ENCODE measurements at places on chromosomes 6 and 20.

GRCh38 chr6:50913105-50913770 lies 94.6 kb downstream of the TFAP2B start:
- no peak for DNase-seq

DNA sequence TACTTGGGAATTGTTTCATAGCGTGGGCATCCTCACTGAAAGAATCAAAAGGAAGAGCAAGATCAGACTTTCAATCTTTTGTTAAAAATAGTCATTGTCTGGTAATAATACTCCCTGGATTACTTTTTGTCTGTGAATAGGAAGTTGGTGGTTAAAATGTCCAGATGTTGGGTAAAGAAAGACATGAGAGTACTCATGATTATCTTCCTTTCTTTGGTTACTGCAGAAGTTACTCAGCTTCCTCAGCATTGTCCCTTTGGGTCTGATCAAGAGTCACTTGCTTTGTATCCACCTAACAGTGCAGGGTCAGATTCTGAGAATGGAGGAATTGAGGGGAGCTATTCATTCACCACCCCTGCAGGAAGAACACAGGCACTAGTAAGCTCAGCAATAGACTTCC lies 54.6 kb downstream of the RIN2 start:
- no peak for DNase-seq

DNA sequence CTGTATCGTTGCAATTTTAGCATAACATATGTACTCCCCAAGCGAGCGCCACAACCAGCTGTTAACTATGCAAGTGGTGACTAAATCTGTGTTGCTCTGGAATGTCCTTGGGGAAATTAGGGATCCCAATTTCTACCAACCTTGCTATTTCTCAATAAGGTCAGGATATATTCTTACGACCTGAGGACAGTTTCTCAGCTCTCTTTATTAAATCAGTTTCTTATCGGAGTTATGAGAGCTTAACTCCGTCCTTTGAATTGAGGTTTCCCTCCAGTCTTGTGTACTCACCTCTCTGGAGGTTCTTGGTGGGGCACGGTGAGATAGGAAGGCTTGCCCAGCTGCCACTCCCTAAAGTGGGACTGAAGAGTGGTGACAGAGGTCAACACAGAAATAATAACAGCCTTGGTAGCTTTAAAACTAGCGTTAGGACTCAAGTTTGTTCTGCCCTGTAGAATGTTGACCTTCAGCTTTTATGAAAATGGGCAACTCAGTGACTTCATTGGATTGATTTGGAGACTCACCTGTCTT lies 694 bp downstream of the MRPS18B start:
- no peak for DNase-seq

DNA sequence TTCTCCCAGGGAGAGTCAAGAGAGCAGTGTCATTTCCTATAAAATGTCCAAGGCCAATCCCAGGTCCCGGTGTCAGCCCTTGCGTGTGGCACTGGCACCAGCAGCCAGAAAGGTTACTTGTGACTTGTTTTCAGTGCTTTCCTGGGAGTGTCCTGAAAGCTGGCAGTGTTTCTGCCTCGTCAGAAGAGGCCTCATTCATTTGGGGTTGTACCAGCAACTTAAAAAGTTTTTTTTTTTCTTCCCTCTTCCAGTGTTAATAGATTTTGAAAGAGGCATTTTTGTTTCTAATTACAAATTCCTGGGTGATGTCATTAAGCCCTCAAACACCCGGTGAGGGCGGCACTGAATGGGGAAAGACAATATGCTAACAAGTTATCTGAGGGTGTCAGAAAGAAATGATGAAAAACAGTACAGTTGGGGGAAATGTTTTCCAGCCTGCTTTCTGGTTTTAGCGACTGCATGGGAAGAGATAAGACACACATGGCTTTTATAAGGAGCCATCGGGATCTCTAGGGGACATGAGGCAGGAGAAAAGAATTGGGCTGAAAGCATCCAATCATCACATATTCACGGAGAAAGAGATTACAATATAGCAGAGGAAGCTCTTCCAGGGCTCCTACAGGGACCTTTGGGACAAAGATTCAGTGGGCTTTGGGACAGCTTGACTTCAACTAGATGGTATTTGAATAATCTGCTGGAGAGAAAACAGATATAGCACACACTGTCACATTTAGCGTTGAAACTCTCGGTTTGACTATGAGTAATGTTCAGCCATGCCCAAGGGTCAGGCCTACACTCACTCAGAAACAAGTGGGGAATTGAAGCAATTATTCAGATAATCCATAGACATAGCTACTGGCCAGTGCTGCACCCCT lies 153.0 kb downstream of the BCAS1 start:
- DNase-seq: no peak

- no peak for DNase-seq
These were observed 50.8 kb downstream of the SMPDL3A start for GRCh38 chr6:122839906-122840305.

GRCh38 chr20:35788796-35789195 lies 17.0 kb downstream of the PHF20 start:
- no peak for DNase-seq

DNA sequence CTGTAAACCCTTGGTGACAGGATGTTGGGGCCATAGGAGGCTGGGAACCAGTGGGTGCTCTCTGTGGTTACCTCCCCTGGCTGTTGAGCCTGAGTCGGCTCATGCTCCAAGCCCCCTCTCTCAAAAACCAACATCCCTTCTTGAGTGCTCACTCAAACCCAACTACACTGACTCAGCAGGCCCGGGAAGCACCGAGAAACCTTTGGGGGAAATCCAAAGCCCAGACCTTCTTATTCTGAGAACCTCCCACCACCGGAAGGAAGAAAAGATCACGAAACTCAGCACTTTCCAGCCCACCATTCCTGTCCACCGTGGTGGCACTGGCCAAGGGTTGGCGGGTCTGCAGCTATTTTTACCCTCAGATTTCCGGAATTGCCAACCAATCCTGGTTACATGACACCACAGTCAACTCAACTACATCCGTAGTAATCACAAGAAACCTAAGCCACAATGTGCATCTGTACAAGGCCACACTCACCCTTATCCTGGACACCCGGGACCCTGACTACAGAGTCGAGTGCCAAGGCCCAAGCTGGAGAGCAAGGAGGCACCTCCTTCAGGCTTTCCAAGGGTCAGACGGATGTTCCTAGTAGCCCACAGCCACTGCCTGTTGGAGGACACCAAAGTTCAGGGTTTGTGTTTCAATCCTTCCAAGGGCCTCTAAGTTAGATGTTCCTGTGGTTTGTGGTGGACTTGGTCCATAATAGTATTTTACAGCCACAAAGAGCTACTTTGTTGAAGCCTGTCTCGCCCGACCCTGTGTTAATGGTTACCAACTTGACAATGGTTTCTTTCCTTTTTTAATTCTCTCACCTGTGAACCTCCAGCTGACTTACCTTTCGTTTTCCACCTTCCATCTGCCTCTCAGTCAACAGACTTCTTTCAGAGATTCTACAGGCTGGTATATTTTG lies 317.0 kb downstream of the CDC5L start:
- no peak for DNase-seq

GRCh38 chr6:160428818-160429619 lies 80.8 kb downstream of the SLC22A3 start:
- no peak for DNase-seq

DNA sequence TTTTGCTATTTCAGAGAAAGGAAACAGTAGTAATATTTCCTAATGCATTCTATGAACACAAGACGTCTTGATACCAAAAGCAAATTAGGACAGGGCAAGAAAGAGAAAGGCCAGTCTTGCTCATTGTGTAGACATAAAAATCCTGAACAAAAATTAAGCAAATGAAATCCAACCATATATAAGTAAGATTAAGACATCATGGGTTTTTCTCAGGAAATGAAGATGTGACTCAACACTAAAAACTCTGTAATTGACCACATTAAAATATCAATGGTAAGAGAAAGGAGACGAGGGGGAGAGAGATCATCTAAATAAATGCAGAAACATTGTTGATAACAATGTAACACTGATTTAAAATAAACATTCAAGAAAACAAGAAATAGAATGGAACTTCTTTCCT lies 205.4 kb downstream of the SOD2 start:
- no peak for DNase-seq

DNA sequence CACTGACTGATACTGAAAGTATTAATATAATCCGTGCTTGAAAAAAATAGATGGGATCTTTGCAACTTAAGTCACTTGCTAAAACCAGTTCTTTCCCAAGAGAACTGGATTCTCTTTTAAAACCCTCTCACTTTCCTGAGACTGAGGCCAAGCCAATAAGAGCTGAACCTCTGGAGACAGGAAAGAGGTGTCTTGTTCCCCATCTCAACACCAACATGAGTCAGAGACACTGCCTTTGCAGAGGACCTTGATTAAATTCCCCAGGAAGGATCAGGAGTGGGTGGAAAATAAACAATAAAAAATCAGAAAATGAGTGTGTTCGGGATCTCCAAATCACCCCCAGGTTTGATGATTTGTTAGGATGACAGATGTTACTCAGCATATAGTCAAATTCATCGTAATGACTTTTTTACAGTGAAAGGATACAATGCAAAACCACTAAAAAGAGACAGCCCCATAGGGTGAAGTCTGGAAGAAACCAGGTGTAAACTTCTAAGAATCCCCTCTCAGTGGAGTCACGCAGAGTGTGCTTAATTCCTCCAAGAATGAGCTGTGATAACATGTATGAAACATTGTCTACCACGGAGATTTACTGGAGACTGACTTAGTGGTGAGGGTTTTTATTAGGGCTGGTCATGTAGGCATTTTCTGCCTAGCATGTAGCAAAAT lies 122.8 kb upstream of the BEND3 start:
- no peak for DNase-seq

- DNase-seq: no peak
These were observed 5.4 kb upstream of the FBXO30 start for GRCh38 chr6:145819994-145820393.

DNA sequence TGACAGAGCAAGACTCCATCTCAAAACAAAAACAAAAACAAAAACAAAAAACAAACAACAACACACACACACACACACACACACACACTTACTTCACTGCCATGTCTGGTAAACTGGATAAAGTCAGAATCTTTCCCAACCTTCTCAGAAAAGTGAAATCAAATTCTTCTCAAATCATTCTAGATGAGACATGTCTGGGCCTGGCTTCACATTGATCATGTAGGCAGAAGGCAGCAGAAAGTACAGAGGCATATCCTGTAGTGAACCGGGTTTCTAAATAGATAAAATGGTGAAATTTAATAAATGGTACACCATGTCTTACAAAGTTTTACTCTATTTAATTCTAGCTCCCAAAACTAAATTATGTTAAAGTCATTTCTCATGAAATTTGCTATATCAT lies 14.9 kb upstream of the MRS2 start:
- no peak for DNase-seq

- no peak for DNase-seq
These were observed 895.6 kb upstream of the MAP3K7 start for GRCh38 chr6:91482498-91482897.

DNA sequence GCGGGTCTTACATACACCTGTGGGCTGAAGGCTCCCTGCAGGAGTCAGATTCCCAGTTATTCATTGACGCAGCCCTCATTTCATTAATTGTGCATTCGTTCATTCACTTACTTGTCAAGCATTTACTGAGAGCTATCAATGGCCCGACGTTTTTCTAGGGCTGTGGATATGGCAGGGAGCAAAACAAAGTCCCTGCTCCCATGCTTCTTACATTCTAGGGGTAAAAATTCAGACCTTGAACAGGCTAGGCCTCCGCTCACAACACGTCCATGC lies 369 bp upstream of the NSFL1C start:
- no peak for DNase-seq

DNA sequence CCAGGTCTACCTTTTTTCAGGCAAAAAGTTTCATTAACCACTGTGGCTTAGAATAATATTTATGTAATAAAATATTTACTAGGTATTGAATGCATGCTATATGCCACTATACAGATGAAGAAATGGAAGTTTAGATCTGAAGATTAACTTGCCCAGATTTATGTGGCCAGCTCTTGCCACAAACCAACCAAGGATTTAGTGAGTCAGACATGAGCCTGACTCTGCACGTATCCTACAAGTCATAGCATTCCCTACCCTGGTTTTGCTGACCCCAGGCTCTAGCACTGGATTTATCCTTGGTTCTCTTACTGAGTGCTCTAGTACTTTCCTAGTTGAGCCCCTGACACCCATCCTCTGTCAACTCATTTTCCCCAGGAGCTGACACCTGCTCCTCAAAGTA lies 75.4 kb downstream of the ANKEF1 start:
- DNase-seq: no peak

- no peak for DNase-seq
These were observed 20.8 kb upstream of the SNRPB2 start for GRCh38 chr20:16709017-16709416.

GRCh38 chr6:145602726-145603326 lies 132.5 kb downstream of the EPM2A start:
- DNase-seq: no peak

GRCh38 chr20:24488064-24488799 lies 18.8 kb downstream of the SYNDIG1 start:
- no peak for DNase-seq

DNA sequence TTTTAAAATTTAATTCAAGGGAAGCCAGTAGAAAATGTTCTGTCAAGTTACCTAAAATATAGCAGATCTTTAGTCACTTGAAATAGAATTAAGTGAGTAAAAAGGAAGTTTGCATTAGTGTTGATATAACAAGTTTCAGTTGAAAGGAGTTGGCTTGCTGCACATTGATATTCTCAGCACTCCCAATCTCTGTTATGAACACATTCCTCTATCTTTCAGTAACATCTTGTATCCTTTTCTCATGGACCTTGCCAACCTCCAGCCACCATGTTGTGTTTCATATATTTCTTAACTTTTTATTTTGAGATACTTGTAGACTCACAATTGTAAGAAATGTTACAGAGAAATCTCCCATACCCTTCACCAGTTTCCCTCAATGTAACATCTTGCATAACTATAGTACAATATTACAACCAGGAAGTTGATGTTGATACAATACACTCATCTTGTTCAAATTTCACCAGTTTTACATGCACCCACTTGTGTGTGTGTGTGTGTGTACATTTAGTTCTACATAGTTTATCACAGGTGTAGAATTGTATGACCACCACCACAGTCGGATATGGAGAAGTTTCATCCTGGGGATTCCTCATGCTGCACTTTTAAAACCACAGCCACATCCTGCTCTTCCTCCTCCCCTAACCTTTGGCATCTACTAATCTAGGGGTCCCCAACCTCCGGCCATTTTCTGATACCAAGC lies 20.2 kb upstream of the PAQR8 start:
- no peak for DNase-seq

- no peak for DNase-seq
These were observed 955 bp downstream of the DLL1 start for GRCh38 chr6:170289951-170290295.

- no peak for DNase-seq
These were observed 336.6 kb downstream of the CDH4 start for GRCh38 chr20:61588411-61589385.

GRCh38 chr20:25461281-25461650 lies 53.8 kb downstream of the GINS1 start:
- no peak for DNase-seq

- DNase-seq: no peak
These were observed 146.5 kb upstream of the ZNF217 start for GRCh38 chr20:53739799-53740785.

- DNase-seq: no peak
These were observed 2.4 kb downstream of the MDGA1 start for GRCh38 chr6:37695273-37695672.

All from omental fat pad (tissue), 4 donors.